ENCODE measurements at places on chromosomes 3 and 15.

DNA sequence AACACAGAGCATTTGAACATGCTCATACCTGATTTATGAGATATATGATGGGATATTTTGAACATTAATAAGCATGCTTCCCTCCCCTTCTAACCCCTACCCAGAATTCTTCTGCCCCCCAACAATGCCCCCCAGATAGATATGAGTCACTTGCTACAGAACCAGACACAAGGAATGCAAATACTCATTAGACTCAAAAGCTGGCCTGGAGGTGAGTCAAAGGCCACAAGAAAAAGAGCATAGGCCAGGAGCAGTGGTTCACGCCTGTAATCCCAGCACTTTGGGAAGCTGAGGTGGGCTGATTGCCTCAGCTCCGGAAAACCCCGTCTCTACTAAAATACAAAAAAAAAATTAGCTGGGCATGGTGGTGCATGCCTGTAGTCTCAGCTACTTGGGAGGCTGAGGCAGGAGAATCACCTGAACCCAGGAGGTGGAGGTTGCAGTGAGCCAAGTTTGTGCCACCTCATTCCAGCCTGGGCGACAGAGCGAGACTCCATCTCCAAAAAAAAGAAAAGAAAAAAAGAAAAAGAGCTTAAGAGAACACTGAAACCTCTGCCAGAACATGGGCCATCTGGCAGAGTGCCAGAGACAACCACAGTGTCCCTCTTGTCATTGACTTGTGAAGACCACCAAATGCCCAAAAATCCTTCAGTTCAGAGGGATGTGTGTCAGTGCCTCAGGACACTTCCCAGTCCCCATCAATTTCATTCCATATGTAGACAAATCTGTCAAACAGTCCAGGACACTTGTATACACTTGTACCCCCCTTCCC lies 3.9 kb upstream of the SH3GL3 start:
- no peak for DNase-seq

DNA sequence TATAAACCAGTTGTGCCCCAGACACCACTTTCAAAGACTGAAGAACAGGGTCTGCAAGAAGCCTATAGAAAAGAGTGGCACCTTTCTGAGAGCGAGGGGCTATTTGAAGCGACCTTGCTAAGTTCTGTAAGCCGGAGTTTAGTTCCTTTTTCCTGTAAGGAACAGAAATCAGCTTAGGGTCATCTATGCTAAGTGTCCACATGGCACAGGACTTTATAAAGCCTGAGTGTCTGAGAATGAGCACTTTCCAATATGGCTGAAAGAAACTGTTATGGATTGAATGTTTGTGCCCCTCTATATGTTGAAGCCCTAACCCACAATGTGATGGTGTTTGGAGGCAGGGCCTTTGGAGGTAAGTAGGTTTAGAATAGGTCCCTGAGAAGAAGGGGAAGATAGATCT lies 4.0 kb upstream of the A4GNT start:
- no peak for DNase-seq

DNA sequence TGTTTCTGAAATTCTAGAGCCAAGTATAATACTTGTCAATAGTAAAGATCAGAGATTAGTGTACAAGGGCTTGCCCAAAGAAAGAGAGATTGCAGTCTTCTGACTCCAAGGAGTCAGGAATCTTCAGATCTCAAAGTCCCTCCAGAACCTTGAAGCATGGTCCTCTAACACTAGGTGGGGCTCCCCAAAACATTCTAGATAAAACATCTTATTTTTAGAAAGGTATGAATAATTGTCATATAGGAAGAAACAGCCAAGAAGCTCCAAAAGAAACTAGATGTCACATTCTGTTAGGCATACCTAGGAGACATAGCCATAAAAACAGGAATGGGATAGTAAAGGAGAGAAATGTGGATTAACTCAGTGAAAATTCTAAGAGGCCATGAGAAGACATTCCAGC lies 10.7 kb downstream of the MUC13 start:
- no peak for DNase-seq

- no peak for DNase-seq
Measured at GRCh38 chr15:95595759-95596158, 734.7 kb upstream of the NR2F2 start.

DNA sequence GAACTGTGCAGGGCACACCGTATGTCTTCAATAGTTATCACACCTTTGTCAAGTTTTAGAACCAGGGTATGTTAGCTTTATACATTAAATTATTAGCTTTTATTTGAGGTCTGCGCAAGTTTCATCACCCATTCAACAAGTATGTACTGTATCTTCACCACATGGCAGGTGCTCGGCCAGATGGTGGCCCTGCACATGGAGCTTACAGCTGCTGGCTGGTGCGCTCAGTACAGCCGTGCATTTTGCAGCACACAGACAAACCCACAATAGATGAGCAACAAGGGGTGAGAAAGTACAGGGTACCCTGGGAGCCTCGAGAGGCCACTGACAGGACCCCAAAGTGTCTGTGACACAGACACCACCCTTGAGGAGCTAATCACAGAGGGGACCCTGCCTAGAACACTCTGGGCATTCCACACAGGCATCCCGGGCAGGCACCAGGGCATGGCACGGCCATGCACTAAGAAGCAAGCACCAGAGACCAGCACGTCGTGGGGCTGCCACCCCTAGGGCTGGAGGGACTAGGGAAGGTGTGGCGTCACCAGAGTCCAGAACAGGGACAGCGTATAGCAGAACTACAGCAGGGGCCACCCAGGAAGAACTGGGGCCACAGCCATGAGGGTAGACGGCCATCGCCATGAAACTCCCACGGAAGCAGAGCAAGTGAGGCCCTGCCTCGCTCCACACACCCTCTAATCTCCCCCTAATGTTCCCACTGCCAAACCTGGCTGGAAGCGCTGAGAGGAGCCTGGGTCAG lies 27.4 kb downstream of the ZXDC start:
- no peak for DNase-seq

- DNase-seq = no peak
Measured at GRCh38 chr3:160956785-160957184, 148.4 kb downstream of the B3GALNT1 start.

DNA sequence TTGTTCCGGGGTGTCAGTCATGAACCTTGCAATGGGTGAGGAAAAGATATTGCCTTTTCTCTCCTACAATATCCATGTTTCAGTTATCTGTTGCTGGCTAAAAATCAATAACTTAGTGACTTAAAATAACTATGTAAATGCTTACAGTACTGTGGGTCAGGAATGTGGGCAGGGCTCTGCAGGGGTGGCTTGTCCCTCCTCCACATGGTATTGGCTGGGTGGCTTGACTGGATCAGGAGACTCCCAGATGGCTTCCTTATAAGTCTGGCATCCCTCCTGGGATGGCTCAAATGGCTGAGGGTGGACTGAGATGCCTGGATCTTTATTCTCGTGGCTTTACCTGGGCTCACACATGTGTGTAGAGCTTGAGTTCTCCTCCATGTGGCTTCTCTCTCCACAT lies 47.5 kb downstream of the GTPBP8 start:
- DNase-seq = no peak

- DNase-seq = no peak
Measured at GRCh38 chr3:159832024-159832423, 156.6 kb upstream of the IL12A start.

DNA sequence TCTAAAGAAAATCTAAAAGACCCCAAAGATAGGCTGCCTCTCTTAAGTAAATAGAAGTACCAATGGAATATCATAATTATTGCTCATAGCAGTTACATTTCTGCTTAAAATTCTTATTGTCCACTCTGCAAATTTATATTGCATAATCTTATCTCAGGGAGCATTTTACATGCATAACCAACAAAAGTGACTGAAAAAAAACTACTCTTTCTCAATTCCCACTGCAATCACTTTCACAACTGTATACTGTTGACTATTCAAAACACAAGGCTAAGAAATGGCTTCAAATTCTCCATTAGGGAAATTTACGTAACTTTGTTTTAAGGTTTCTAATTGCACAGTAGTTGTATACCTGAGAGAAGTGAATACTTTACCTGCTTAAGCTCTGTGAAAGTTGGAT lies 56.3 kb downstream of the HMG20A start:
- DNase-seq = no peak

GRCh38 chr3:10173926-10174435 lies 9.3 kb downstream of the IRAK2 start:
- DNase-seq = no peak

DNA sequence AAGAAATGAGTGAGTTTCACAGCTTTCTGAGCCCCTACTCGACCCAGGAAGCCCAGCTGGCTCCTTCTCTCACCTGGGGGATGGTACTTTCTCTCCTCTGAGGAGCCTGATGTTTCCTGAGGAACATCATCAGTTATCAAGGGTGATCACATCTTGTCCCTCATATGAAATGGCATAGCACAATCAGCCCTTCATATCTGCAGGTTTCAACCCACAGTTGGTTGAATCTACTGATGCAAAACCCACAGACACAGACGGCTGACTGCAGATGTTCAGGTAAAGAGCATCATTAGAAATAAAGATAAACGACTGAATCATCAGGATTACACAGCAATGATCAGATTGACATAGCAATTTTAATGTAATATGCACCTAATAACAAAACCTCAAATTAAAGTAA lies 93.6 kb upstream of the OSTN start:
- no peak for DNase-seq

DNA sequence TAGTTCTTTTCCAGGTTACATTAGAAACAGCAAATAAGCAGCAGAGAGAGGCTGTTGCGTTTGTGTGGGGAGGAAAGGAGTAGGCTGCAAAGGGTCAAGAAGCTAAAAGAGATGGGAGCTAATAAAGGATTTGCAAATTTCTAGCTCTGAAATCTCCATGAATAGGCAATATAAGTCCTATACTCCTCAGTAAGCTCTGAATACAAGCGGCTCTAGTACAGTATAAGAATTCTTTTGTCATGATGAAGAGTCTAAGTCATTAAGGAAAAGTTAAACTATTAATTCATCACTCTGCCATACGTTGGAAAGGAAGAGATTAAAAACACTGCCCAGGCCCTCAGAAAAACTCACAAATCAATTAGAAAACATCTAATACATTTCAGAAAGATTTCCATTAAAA lies 59.3 kb downstream of the CEP152 start:
- no peak for DNase-seq

DNA sequence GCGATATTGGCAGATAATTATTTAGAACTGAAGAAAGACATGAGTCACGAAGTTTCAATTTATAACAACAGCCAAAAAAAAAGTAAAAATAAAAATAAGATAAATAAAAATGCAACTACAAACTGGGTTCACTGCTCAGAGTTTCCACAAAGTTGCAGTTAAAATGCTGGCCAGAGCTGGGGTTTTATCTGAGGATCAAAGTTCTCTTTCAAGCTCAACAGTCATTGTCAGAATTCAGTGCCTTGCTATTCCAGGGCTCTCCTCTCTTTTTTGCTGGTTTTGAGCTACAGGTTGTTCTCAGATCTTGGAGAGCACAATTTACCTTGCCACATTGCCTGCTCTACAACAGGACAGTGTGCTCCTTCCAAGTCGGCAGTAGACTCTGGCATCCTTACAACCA lies 60.1 kb downstream of the PYDC2 start:
- no peak for DNase-seq

- no peak for DNase-seq
Measured at GRCh38 chr3:72111265-72112205, 326.6 kb upstream of the PROK2 start.

GRCh38 chr3:172981407-172981983 lies 159.5 kb downstream of the SPATA16 start:
- DNase-seq = no peak

- peak; percentile 84 for DNase-seq
Measured at GRCh38 chr3:152268555-152269055, at the start of gene MBNL1. MBNL1 (plus strand) TSS chr3:152268929; CDS start chr3:152300194, 31,265 bp downstream.

DNA sequence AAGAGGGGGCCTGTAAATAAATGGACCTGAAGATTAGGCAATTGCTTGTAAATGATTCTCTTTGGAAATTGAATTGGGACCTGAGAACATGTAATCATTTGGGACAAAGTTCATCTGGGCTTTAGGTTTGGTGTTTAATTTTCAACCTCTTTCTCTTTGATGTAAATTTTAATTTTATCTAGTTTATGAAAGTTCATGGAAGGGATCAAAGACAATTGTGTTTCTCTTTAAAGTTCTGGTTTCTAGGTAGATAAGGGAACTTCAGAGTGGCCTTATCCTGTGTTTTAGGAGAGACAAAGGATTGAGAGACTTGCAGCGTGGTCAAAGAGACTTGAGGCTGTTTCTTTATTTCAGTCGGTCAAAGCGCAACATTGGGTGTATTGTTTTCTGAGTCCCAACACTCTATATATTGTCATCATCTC lies 1108.3 kb downstream of the TBL1XR1 start:
- DNase-seq = no peak

DNA sequence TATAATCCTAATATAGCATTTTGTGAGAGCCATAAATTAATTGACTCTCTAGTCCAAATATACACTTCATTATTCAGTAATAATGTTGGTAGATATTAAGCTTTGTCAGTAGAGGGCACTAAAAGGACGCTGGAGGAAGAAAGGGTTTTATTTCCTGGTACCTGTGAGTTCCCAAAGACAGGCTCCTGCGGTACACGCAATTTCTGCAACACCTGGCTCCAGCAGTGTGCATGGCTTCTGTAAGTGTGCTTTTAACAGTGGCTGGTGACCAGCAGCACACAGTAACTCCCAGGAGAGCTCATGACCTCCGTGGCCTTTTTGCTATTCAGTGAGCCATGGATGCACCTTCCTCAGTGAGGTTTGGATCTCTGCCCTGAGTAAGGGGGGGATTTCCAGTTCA lies 338.3 kb upstream of the ZNF385D start:
- peak; percentile 49 for DNase-seq

- DNase-seq = no peak
Measured at GRCh38 chr15:58952751-58953150, 19.3 kb upstream of the SLTM start.

DNA sequence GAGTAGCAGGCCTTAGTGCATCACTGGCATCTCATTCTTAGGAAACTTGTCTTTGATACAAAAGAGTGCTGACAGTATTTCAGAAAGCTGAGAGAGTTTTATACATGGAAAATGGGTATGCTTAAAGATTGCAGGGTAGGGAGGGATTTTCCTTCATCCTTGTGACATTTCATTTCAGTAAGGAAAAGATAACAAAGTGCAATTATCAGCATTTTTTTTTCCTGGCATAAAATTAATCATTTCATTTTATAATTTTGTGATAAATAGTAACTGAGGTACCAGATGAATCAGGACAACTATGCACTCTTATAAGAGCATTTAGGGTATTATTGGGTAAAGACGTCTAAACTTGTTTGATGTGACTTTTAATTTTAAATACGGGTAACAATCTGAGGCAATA lies 10.3 kb downstream of the KBTBD8 start:
- DNase-seq = no peak

DNA sequence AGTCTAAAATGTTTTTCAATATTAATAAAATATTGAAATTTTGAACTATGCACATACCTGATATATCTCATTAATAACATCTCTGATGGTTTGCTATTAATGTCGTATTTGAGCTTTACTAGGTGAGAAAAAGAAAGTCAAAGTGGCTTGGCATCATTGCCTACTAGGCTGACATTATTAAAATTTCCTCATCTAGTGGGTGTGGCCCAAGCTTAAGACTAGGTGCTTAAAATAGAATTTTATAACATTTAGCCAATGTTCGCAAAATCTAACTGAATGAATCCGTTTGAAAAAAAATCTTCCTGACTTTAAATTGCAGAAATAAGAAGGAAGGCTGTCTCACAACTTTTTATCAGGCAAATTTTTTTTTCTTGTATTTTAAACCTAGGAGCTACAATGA lies 46.1 kb downstream of the ABI3BP start:
- no peak for DNase-seq

Measured in NCI-H2029 (cell line).